Activated CD4-positive, alpha-beta T cell treated with anti-CD3 and anti-CD28 coated beads, Interleukin-2, amount 10 ng/mL, durations not matched to agents 7 days and 5 days (primary cell): ENCODE measurements at places on chromosomes 3 and 15.

DNA sequence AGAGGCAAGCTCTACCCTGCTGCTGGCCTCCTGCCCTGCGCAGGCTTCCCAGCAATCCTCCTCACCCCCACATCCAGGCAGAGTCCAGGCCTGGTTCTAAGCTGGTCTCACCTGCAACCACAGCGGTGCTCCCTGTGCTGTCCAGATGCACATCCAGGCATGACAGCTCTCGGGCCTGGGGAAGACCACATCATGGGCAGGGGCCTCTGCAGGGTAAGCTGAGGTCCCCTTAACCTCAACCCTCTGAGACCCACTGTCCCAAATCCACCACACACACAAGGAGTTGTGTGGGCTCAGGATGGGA is 10.8 kb downstream of the PLA2G4D start:
- DNase-seq: no peak

GRCh38 chr3:181313335-181313734 is 323.8 kb upstream of the DNAJC19 start:
- DNase-seq: no peak

GRCh38 chr3:149319750-149320149 is 13.7 kb downstream of the TM4SF18 start:
- no peak for DNase-seq

GRCh38 chr3:101036676-101037075 is 43.5 kb upstream of the ABI3BP start:
- DNase-seq: no peak

GRCh38 chr15:100903168-100903554 is 16.0 kb upstream of the LRRK1 start:
- DNase-seq: no peak

DNA sequence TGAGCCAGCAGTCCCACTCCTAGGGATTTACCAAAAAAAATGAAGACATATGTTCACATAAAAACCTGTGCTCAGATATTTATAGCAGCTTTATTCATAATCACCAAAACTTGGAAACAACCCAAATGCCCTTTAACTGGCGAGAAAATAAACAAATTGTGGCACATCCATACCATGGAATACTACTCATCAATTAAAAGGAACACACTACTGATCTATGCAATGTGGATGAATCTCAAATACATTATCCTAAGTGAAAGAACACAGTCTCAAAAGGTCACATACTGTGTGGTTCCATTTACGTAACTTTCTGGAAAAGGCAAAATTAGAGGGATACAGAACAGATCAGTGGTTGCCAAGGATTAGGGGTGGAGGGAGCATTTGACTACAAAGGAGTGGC is 394.5 kb downstream of the SHQ1 start:
- no peak for DNase-seq

DNA sequence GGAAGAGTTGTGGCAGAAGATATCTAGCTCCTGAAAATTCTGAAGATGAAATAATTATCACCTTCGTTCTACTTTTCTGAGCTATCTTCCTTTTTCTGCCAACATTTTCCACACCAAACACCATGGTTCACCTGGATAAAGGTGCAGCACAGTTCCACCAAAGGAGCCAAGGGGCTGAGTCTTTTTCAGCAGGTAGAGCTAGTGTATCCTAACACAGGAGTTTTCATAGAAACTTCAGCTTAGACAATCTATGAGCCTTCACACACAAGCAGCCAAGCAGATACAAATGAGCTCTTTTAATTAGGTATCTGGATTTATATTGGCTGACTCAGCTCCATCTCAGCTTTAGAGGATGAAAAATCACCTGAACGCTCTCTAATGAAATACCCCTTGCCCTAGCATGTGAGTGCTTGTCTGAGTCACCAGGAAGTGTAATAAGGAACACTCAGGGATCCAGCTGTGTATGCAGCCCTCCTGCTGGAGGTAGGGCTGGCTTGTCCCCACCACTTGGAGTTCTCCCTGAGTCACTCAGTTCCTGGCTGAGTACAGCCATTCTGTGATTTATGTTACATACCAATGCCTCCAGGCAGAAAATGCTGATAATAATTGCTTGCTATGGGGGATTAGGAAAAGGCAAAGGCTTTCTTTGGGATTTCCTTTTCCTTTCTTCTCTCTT is 385.7 kb downstream of the LSAMP start:
- no peak for DNase-seq

- no peak for DNase-seq
Measured at GRCh38 chr15:25504307-25504706, 65.5 kb upstream of the UBE3A start.

DNA sequence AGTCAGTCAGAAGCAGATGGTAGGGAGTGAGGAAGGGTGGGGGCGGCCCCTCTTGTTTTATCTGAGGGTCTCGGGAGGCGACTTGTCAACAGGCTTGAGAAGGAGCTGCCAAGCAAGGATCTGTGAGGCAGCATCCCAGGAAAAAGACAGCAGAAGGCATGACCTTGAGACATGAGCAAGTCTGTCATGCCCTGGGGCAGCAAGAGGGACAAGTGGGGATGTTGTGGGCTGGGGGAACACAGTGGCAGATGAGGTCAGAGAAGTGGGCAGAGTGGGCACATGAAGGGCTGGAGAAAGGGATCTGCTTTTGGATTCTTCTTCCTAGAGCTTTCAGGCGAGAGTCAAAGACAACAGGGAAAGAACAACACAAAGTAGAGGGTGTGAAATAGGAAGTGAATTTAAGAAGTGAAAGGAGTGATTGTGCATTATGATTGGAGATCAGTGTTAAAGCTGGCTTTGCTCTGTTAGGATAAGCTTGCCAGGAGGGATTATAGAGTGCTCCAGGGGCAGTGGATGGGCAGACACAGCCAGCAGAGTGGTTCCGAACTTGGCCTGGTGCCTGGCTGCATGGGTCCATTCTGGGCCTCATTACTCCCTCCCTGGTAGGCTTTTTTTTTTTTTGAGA is 73.3 kb downstream of the USP13 start:
- DNase-seq: no peak

DNA sequence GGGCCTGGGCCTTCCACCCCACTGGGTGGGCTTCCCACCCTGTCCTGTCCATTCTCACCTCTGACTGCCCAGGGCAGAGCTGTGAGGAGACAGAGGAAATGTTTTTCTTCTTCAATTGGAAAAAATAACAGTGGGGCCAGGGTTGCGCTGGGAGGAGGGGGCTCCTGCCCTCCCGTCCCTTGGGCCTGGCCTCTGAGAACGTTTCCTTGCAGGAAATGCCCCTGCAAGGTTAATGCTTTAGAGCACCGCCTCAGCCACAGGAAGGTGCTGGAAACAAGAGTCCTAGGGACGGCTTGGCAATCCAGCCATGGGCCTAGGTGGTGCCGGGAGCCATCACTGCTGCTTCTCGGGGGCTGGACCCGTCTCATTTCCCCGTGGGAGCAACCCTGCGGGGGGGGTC is 3.8 kb upstream of the PLXND1 start:
- DNase-seq: no peak

GRCh38 chr3:8445861-8446260 is 55.8 kb upstream of the LMCD1 start:
- DNase-seq: no peak

DNA sequence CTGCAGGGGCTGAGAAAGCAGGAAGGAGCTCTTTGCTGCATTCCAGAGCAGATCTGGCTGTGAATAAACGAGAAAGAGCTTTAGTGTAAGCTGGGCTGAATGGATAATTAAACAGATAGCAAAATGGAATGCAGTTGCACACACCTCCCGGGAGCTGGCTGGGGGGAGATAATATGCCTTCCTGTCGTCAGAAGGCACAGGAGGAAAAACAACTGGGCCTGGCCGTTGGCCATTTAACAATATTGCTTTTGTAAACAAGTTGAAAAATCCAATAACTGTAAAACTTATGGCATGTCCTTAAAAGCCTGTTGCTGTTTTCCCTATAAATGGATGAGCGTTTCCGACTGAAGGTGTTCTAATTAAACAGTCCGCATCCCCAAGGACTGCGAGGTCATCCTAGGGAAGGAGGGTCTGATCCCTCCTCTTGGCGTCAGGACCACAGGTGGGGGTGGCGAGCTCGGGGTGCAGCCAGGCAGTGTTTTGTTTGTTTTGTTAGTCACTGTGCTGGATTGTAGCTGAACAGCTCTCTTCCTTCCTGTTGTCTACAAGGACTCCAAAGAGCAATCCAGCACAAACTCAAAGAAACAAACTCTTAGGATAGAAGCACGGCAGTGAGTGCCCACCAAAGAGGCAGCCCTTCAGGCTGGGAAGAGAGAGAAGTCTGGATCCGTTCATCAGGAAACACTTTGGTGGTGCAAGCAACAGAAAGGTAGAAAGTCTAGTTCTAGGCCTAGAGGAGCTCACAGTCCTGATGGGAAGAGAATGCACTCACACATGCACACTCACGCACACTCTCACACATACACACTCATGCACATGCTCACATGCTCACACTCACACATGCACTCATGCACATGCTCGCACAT is 133.4 kb upstream of the SMAD3 start:
- no peak for DNase-seq

- no peak for DNase-seq
Measured at GRCh38 chr15:26630857-26631256, 142.0 kb downstream of the GABRB3 start.

DNA sequence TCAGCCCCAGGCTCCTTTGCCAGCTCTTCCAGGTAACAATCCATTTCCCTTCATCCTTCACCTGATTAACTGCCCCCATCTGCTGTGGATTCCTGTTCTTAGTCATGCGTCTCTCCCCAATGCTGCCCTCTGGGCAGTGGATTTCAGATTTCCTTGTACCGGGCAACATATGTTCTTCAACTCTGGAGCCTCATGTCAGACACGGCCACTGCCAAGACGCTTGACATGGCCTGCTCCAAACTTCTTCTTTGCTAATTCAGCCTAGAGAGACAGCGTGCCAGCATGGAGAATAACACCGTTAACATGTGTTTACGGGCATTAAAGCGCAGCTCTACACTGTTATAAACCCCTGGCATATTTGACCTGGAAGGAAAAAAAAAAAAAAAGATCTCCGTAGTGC is 1035.1 kb upstream of the NR2F2 start:
- no peak for DNase-seq

DNA sequence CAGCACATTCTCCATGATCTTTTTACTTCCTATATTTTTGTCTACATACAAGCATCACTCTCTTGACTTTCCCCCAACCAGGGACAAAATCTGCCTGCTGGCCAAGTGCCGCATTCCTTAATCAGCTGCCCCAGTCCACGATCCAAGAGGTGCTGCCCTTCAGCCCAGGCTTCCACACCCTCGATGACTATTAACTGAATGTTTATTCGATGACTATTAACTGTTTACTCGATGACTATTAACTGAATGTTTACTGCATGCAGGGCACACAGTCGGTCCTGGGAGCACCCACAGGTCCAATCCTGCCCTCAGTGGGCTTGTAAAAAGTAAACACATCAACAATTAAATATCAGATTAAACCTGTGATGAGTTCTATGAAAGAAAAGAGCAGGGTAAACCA is 256.9 kb downstream of the ARRDC4 start:
- DNase-seq: no peak

- no peak for DNase-seq
Measured at GRCh38 chr15:69555080-69555479, 102.5 kb downstream of the RPLP1 start.

- no peak for DNase-seq
Measured at GRCh38 chr3:32018757-32019564, 37.4 kb downstream of the ZNF860 start.

GRCh38 chr3:195570912-195571311 is 12.8 kb downstream of the APOD start:
- DNase-seq: no peak

- DNase-seq: no peak
Measured at GRCh38 chr3:181956122-181956521, 244.4 kb downstream of the SOX2 start.

DNA sequence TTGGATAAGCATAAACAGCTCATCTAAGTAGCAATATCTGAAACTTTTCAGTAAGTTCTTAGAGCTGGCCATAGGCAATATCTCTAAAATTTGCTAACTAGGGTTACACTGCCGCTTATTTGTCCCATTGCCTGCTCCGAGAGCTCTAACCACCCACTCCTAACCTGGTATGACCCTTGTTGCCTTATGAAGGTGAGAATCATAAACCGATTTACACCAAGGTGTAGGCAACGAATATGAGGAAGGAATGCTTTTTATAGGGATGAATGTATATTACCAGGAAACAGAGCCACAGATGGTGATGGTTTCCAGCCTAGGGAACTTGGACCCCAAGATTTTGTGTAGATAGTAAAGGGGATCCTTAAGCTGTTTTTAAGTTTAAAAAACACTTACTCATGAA is 440.9 kb downstream of the PDCD6IP start:
- DNase-seq: no peak

- DNase-seq: no peak
Measured at GRCh38 chr3:127820221-127820825, 2.0 kb downstream of the MGLL start.

DNA sequence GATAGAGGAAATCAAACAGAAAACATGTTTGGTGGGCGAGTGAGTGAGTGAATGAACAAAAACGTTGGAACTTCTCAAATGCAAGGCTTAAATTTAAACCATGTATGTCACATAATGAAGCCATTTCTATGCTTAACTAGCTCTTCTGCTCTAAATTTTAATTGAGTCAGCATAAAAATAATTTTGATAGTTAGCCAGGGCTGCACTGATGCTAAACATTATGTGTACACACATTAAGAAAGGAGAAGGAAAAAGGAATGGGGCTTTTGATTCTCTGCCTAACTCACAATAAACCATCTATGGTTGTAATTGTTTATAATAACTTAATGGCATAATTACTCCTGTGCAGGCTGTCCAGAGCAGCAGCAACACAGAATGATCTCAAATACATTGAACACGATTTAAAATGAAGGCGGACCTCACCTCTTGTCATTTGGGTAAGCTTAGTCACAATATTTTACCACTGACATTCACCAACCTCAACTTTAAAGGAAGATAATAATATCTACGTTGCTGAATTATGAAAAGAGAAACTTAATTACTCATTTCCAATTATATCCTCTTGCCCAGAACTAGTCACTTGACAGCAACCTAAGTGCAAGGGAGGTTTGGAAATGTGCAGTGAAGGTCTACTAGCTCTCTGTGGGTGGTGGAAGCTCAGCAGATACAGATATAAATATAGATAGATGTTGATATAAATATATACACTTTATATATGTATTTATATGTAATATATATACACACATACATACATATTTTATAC is 318.4 kb upstream of the TRIM42 start:
- DNase-seq: no peak

DNA sequence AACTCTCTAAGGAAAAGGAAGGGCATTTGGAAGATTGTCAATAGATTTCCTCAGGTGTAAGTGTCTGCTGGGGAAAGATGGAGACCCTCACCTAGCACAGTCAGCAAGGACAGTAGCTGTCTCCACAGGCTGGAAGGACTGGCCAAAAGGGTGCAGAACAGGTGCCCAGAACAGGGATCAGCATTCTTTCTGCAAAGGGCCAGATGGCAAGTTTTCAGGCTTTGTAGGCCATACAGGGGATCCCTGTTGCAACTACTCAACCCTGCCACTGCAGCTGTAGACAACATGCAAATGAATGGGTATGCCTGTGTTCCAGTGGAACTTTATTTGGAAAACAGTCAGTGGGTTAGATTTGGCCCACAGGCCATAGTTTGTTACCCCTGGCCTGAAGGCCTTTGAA is 8.1 kb downstream of the AGBL1 start:
- no peak for DNase-seq

DNA sequence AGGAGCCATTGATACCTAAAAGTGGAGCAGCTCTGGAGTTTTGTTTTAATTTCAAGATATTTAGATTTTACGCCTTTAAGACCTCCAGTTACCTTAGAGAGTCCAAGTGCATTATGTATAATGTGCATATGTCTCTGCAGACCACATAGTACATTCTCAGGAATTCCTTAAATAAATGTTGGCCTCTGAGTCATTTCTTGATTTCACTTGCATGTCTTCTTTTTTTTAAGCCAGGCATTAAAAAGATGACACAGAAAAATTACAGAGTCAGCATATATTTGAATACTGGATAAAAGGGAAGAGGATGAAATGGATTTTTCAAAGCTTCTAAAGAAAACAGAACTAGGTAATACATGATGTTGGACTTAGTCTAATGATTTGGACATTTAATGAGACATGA is 125.2 kb downstream of the TMCO5A start:
- no peak for DNase-seq
